ENCODE measurements at places on chromosomes 6 and 20.
A peak's percentile ranks its signal among the peaks of the same experiment; 100 is the strongest.

GRCh38 chr6:15960740-15961634 lies 167.9 kb upstream of the MYLIP start:
- DNase-seq, result no peak

- DNase-seq, result no peak
These were observed 253.8 kb upstream of the STXBP5 start for GRCh38 chr6:146950351-146950835.

- DNase-seq, result peak; percentile 31
These were observed at the start of gene LAMA5 for GRCh38 chr20:62367136-62367632. LAMA5 (minus strand) TSS chr20:62367312; CDS start chr20:62367245, 67 bp downstream.

GRCh38 chr20:3165473-3166337 lies 6.0 kb upstream of the FASTKD5 start:
- no peak for DNase-seq

- no peak for DNase-seq
These were observed 137.0 kb upstream of the BMP2 start for GRCh38 chr20:6630514-6630913.

- no peak for DNase-seq
These were observed 86.6 kb upstream of the EYA2 start for GRCh38 chr20:46807998-46808397.

GRCh38 chr6:155782320-155782731 lies 326.7 kb upstream of the NOX3 start:
- no peak for DNase-seq

DNA sequence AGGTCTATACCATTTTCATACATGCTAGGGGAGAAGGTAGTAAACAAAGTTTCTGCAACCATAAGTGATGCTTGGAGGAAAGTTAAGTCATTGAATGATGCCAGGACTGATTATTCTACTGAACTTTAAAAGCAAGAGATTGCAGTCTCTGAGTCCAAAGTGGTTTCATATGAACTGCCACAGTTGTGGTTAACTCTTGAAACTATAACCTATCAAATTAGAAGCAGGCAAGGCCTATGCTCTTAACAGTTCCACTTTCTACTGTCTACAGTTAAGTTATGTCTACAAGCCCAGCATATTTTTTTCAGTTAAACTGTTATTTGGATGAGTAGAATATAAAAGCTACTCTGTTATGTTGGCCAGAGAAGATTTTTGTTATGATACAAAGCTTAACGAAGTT lies 326.5 kb upstream of the RUNX2 start:
- DNase-seq, result no peak

DNA sequence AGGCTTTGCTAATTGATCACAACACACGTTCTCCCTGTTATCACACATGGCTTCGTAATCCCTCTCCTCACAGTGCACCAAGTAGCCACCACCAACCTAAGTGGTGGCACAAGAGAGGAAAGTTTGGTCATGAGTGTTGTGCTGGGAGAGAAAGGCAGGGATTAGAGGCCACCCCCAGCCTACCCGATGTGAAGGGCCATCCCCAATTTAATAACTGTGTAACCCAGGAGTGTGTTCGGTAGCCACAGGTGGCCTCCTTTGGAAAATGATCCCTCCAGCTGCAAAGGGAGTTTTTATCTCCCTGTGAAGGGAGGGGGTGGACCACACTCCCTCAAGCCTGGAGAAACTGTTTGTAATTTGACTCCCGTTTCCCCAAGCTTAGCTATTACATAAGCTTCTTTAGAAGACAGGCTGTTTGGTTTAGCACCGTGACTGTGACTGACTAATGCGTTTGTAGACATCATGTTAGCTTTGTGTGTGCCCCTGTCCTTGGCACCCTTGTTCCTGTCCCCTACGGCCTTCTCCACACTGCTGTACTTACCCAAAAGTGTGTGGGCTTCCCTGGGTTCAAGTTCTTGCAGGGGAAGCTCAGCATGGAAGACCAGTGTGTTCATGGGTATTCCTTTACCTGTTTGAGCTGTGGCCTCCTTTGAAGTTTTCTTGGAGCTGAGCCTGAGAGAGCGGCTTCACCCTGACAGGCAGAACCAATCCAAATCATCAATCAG lies 20.6 kb downstream of the PPP1R16B start:
- DNase-seq, result no peak

DNA sequence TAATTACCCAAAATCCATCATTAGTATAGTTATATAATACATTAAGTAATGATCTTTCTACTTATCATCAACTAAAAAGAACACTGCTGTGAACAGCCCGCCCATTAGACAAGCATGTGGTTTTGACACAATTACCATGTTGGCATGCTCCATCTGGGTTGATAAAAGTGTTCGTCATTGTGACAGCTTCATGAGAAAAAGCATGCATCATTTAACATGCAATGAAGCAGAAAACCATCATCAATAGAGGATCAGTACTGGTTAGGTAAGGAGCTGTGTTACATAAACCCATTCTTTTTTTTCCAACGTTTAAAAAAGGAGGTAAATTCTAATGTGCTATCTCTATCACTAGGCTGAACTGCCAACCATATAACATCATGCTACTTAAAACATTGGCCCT lies 101.9 kb downstream of the EPB41L2 start:
- no peak for DNase-seq

DNA sequence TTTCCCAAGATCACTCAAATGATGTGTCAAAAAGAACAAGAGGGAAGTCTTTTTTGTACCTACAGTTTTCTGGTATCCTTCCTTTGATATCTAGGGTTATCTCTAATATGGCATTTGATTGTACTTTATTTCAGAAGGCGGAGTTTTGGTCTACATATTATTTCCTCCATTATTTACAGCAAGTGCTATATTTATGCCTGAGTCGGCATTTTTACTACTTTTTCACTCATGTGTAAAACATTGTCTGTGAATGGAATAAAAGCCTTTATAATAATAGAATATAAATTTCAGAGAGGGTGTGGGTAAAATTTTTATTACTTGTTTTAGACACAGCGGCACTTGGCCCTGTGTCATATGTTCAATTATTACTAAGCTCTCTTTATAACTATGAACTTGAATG lies 398.4 kb downstream of the BCKDHB start:
- no peak for DNase-seq

DNA sequence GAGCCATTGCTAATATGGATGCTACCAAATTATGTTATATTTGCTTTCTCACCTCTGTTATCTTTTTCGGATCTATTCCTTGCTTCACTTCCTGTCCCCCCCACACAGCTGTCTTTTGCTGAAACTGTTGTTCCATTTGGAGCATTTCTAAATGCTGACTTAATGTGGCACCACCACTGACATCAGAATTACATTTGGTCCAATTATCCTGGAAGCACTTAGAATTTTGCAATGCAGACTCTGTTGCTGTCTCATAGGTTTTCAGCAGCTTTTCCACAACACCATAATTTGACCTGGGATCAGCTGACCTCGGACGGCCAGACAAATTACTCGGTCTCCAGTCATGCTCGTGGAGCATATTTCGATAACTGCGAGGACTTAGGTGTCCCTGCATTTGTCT lies 12.8 kb downstream of the KIAA0408 start:
- no peak for DNase-seq

GRCh38 chr6:87971605-87972262 lies 75.9 kb upstream of the SPACA1 start:
- no peak for DNase-seq

GRCh38 chr6:54916858-54917257 lies 70.3 kb downstream of the FAM83B start:
- DNase-seq, result no peak

DNA sequence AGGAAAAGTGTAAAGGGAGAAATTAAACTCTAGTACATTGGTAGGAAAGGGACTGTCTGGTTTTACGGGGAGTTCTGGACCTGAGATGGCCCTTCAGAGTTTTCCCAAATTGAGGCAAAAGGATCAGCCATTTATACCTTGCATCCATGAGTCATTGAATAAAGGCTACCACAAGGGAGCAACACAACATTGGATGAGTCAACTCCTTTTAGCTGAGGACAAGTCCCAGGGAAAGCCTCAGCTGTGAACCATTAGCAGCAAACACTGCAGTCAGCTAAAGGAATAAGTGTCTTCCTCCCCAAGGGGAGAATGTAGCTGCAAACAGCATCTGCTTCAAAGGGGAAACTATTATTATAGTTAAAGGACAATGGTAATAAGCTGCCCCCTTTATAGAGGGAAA lies 468.7 kb upstream of the ID4 start:
- DNase-seq, result no peak

GRCh38 chr6:113359155-113360140 lies 497.7 kb upstream of the MARCKS start:
- DNase-seq, result no peak

- DNase-seq, result no peak
These were observed 92.8 kb downstream of the ESR1 start for GRCh38 chr6:151900256-151900655.

- no peak for DNase-seq
These were observed 49.9 kb upstream of the CD83 start for GRCh38 chr6:14067656-14068055.

GRCh38 chr6:92369309-92369708 lies 1050.0 kb downstream of the EPHA7 start:
- DNase-seq, result no peak

GRCh38 chr20:6081236-6081635 lies 27.4 kb upstream of the LRRN4 start:
- no peak for DNase-seq

DNA sequence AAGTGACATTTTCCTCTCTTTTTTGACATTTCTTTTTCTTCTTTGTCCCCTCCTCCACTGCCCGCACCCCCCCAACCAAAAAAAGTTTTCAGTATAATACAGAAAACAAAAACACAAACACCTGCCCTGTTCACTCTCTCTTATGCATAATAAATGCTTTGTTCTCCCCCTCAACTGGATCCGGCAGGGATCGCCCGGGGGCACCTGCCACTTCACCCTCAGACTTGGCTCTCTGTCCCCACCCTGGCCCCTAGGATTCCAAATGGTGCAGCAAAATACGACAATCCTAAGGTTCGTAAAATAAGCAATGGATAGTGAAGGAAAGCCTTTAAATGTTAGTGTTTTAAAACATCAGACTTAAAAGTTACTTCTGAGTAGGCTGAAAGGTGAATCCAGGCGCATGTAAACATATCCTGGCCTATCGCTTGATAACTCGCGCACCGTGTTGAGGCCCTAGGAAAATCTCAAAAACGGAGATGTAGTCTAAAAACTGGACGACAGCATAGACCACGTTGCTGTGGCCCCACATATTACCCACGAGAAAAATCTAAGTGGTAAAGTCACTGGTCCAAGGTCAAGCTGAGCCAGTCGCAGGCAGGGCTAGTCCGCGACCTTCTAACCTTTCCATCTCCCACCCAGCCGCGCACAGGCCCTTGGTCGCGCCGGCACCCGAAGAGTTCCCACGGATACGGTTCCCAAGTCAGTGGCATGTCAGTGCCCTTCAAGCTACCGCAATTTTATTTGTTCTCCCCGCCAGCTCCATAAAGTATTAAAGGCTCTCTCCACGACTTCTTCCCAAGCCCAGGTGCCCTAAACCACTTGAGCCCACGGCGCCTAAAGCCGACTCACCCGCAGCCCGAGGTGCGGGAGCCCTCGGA lies 130.8 kb downstream of the OGFRL1 start:
- no peak for DNase-seq

DNA sequence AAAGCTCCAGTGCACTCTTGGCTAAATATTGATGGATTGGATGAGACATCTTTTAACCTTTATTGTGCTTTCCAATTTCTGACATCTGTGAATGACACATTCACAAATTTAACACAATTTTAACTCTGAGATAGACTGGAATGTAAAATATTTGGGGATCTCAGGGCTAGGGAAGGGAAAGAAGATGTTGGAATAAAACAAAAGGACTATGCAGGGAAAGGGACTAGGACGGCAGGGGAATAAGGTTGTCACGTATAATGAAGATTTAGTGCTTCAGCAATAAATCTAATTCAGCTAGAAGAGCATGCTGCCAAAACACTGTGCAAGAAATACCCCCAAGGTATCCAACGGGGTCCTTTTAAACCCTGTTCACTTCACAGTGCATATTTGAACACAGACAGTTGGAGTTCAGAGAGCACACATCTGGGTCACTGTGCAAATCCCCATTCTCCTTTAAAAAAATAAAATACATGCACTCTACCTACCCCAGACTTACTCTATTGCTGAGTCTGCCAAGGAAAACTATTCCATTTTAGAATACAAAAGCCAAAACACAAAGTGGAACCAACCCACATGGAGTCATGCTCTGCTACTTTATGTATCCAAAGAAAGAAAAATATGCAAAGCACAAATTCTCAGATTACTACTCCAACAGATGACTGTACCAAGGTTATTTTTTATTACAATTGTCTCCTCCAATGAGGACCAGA lies 151.0 kb upstream of the RSPO3 start:
- DNase-seq, result no peak
